ENCODE measurements at places on chromosomes 16 and 17.

GRCh38 chr16:75653922-75654321, 6.3 kb downstream of the TERF2IP start:
- DNase-seq, result no peak

- DNase-seq, result no peak
These were observed 214.0 kb upstream of the ASIC2 start for GRCh38 chr17:33506889-33507650.

GRCh38 chr17:41793784-41794539, 7.5 kb upstream of the JUP start:
- DNase-seq, result no peak

DNA sequence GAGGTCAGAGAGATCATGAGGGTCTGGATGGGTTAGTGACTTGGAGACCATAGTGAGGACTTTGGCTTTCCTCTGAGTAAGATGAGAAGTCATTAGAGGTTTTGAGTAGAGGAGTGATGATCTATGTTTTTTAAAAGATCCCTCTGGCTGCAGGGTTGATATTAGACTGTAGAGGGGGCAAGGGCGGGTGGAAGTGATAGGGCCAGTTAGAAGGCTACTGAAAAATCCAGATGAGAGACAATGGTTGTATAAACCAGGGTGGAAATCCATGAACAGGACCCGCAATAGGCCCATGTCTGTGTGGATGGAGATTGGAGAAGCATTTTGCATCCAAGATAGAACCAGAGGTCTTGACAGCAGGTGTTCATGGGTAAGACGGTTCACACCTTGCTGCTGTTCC, 9.8 kb downstream of the ITGAL start:
- no peak for DNase-seq

GRCh38 chr16:75742424-75743047, 16.2 kb upstream of the CPHXL start:
- DNase-seq, result no peak

DNA sequence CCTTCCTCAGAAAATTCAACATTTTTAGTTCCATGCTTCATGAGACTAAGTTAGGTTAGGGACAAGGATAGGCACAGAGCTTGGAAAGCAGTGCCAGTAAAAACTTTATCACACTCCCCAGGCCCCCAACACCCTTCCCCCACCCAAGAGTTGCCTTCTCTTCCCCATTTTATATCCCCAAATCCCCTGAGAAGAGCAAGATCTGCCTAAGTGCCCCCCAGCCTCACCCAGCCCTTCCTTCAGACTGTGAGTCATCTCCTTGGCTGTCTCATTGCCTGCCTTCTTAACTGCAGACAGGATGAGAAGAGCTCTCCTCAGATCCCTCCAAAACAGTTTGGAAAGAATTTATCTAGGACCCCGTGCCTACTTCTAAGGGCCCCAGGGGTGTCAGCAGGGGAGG, 55.8 kb downstream of the NEUROD2 start:
- no peak for DNase-seq

Data from activated gamma-delta T cell treated with anti-CD3 and anti-CD28 coated beads, Interleukin-2, amount 50 U/mL, for 16 hours (primary cell).